Fibroblast of mammary gland (primary cell): ENCODE measurements at places on chromosomes 3 and 15.

GRCh38 chr15:92011611-92012367 is 158.3 kb downstream of the SLCO3A1 start:
- peak; percentile 33 for DNase-seq

- no peak for DNase-seq
Measured at GRCh38 chr3:147940405-147941193, 531.4 kb downstream of the ZIC1 start.

GRCh38 chr3:23650371-23651140 is 155.2 kb upstream of the UBE2E1 start:
- DNase-seq: peak; percentile 96

GRCh38 chr15:43748376-43748775 is 2.1 kb downstream of the PDIA3 start:
- peak; percentile 66 for DNase-seq

DNA sequence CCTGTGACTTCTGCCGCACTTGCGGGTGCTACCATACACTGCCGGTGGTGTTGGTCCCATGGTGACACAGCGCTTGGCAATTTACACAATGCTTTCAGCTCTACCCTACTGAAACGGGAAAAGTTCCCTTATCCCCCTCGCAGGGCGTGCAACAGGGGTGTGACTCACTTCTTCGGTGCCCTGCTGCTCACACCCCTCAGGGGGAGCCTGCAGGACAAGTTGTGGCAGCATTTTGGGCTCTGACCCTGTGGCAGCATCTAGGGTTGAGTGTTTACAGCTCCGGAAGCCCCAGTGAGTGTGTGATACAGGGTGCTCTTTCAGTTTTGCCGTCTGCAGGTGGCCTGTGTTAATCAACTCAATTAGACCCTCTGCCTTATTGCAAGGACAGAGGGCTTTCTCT is 324.7 kb upstream of the RGMA start:
- DNase-seq: no peak

GRCh38 chr3:16665282-16665741 is 60.1 kb upstream of the DAZL start:
- peak; percentile 72 for DNase-seq

GRCh38 chr3:193875601-193876321 is 260.2 kb upstream of the HES1 start:
- DNase-seq: no peak

GRCh38 chr15:68114356-68114755 is 60.2 kb downstream of the PIAS1 start:
- peak; percentile 30 for DNase-seq

DNA sequence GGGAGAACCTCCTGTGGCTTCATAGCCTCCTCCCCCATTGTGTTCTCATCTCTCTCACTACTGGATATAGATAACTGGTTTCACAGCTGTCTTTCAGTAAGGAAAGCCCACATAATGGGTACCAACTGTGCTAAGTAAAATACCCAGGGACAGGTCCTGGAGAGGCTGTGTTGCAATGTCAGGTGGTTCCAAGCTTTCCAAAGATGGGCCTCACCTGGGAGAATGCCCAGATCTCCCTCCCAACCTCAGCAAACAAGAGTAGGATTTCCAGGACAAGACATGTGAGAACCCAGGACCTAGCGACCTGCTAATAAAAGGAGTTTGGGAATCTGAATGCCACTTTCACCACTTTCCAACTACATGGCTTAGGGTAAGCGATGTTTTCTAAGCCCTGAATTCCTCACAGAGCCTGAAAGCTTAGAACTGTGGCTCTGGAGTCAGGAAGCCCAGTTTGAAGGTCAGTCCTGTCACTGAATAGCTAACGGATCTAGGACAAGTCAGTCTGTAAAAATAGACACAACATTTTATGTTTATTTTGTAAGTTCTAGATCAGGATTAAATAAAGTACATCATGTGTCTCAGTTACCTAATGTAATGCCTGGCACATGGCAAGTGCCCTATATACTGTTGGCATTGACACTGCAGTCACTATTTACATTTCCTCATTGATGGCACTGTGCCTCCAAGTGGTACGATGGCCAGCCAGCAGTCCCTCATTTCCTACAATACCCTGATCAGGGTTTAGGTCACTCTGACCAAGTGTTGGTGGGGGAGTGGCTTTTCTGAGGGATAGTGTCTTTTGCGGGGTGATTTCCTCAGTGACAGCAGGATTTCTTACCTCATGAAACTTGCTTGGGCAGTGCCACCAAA is 11.9 kb downstream of the CERS3 start:
- no peak for DNase-seq

GRCh38 chr3:157632075-157632474 is 128.9 kb upstream of the VEPH1 start:
- no peak for DNase-seq

GRCh38 chr3:58384381-58385090 is 49.1 kb downstream of the PDHB start:
- no peak for DNase-seq

- no peak for DNase-seq
Measured at GRCh38 chr15:58293622-58294550, 137.9 kb upstream of the LIPC start.

DNA sequence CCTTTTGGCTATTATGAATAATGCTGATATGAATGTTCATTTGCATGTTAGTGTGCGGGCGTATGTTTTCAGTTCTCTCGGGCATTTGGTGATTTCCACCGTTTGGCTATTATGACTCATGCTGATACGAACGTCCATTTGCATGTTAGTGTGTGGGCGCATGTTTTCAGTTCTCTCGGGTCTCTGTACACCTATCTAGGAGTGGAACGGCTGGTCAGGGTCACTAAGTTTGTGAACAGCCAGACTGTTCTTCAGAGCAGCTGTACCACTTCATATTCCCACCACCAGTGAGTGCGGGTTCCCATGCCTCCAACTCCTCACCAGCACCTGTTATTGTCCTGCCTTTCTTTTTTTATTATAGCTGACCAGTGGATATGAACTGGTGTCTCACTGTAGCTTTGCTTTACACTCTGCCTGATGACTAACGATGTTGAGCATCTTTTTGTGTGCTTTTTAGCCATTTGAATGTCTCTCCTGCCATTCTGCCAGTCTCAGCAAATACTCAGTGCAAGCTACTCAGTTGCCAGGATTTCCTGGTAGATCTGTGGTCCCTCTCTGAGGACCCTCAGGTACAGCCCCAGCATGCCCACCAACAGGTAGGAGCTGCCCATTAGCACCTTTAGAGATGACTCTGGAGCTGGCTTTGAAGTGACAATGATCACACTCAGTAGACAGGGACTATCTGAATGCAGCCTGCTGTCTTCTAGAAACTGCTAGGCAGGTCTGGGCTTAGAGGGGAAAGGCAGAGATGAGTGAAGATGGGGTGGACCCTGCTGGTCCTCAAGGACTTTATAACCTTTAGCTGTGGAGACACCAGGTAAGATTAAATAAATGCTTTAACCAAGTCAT is 141.1 kb downstream of the XXYLT1 start:
- peak; percentile 63 for DNase-seq

DNA sequence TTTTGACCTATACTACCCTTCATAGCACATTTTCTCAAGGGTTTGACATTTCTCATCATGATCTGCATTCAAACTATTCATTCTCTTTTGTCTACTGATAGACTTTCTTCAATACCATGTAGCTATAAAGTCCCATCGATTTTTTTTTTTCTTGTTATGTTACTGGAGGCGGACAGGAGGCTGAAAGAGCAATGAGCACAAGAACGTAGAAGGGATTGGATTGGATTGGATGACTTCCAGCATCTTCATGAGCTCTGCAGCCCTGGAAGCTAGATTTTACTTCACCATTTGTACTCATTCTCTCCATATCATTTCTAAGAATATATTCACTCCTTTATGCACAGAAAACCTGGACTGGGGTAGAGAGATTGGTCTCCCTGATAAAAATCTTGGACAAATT is 43.2 kb downstream of the DUT start:
- no peak for DNase-seq

DNA sequence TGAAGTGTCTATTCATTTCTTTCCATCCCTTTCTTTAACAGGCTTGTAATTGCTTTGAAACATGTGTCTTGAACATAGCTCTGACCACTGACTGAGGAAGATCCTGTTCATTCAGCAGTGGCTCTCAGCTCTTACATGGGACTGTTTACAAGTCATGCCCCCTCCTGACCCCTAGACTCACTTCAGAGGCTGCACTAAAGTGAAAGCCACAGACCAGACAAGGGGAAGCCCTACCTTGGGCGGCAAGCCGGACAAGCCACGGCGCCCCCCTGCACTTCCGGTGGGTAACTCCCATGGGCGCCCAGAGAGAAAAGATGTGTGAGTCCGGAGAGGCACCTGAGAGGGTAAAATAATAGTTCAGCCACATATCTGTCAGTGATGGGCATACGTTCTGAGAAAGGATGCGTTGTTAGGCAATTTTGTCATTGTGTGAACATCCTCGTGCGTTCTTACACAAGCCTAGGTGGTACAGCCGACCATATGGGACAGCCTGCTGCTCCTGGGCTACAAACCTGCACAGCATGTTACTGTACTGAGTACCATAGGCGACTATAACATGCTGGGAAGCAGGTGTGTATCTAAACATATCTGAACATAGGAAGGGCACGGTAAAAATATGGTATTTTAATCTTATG is 116.2 kb downstream of the CHSY1 start:
- DNase-seq: no peak

DNA sequence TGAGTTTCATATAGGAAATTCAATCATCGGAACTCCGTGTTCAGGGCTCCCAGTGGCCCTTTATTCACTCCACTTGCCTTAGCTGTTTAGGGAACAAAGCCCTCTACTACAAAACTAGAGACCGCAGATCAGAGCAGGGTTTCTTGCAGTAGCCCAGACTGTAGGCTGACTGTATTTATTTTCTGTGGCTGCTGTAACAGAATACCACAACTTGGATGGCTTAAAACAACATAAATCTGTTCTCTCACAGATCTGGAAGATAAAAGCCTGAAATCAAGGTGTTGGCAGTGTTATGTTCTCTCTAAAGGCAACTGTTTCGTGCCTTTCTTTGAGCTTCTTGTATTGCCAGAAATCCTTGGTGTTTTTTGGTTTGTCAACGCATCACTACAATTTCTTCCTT is 479.0 kb downstream of the AGBL1 start:
- DNase-seq: no peak

DNA sequence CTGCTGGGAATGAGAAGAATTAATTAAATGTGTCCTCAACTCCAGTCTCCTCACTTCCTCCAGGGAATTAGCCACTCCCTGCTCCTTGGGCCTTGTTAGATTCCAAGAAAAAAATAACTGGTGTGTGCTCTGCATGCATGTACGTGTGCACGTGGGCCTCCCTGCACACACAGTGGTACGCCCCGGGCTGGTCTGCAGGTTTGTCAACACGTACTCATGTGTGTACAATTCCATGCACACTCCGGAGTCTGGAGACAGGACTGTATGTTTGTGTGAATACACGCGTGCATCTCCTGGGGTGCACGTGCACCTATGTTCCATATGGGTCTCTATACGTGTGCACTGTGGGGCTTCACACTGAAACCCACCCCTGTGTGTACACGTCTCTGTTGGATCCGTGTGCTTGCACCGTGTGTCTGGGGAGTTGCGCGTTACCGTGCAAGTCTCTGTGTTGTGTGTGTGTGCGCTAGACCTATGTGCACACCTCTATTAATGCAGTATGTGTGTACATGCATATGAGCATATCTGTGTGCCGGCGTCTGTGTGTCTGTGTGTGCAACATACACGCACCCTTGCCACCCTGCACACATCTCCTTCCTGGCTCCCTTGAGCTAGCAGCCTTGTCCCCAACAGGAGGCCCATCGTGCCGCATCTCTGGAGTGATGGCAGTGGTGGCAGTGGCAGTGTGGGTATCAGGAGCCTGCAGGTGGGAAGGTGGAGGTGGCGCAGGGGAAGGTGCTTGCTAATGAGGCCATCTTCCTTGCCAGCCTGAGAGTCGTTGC is 210.1 kb downstream of the TBC1D2B start:
- no peak for DNase-seq

GRCh38 chr3:94249491-94250079 is 186.7 kb downstream of the NSUN3 start:
- peak; percentile 78 for DNase-seq

- DNase-seq: peak; percentile 52
Measured at GRCh38 chr15:68298882-68299381, 21.4 kb downstream of the FEM1B start.

DNA sequence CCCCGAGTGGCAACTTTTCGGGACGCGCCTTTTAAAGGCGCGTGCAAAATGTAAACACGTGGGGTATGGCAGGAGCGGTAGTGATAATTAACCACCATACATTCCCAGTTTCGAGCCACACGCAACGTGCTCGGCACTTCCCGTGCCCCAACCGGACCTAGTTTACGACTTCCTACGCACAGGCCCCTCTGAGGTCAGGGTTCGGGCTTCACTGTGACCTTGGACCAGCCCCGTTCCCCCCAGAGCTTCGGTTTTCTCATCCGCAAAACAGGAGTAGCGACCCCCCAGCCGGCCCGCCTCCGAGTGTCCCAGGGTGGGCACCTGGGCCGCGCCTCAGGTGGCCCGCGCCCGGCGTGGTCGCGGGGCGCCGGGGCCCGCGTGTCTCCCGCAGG is 451 bp downstream of the CHCHD4 start:
- peak; percentile 44 for DNase-seq

GRCh38 chr15:81327516-81327915 is 3.6 kb upstream of the STARD5 start:
- DNase-seq: peak; percentile 91

GRCh38 chr3:179355996-179356395 is 8.5 kb downstream of the MFN1 start:
- DNase-seq: no peak

- DNase-seq: no peak
Measured at GRCh38 chr3:2735392-2735894, 374.7 kb downstream of the IL5RA start.

GRCh38 chr3:107663266-107663665 is 140.5 kb downstream of the BBX start:
- no peak for DNase-seq

DNA sequence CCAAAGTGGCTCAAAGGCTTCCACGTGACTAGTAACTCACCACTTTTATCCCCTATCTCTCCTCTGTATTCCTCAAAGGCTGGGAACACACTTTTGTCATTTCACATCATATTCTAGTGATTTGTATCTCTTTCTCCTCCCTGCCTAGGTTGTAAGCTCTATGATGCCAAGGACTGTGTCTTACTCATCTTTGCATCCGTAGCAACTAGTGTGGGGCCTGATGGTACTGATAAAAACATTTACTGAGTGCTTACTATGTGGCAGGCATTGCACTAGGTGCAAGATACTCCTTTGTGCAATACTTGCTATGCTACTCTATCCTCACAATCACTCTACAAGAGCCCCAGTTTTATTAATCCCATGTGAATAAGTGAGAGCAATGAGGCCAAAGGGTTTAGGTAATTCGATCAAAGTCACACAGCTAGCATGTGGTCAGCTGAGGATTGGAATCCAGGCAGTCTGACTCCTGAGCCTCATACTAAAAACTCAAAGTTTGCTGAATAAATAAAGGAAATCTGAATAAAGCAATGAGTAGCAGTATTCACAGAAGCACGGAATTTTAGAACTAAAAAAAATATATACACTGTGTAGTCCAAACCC is 342.6 kb upstream of the ICE2 start:
- DNase-seq: peak; percentile 32

GRCh38 chr3:115709093-115709492 is 85.8 kb downstream of the GAP43 start:
- DNase-seq: no peak
